ENCODE measurements at places on chromosomes 5 and 9.
A peak's percentile ranks its signal among the peaks of the same experiment; 100 is the strongest.

DNA sequence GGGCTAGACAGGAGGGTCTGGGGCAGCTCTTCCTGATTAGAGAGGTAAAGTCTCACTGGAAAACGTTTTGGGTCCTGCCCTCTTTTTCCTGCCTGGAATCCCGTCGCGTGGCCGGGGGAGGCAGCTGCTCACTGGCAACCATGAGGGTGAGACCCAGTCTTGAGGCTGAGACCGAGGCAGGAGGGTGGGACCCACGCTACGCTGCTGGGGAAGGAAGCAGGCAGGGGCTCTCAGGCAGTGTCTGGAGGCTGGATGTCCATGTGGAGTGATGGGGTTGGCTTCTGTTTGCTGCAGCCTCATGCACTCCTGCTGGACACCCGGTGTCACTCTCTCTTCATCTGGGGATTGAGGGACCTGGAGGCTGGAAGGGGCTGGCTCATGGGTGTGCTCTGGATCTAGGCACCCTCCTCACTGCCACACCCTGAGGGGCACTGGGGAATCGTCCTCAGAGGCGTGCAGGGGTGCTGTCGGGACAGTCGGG, 11.3 kb upstream of the SLC2A6 start:
- DNase-seq, result no peak

DNA sequence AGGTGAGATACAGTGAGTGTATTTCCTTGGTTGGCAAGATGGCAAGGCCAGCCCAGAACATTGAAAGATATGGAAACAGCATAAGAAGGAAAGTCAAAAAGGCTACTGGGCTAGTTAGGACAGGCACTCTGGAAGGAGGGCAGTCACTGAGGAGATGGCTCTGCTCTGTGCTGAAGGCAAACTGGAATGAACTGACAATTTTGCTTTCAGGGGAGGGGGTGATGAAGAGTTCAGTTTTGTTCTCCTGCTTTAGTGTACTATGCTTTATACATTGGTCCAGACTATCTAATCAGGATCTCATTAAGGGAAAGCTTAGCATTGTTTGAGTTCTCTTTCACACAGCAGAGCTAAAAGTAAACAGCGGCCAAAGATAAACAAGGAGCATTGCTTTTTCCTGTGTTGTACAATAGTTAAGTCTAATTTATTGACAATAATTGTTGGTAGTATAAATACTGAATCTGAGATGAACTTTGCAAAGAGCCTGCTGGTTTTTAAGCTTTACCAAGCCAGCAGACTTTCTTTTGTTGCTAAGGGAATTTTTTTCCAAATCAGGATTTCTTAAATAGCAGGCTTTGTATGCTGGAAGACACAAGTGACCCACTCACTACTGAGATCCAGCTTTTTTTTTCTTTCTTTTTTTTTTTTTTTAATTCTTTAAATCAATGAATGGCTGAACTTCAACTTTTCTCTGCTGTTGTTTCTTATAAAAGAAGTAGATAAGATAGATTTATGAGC, 355.5 kb downstream of the ARRDC3 start:
- no peak for DNase-seq

- DNase-seq, result no peak
Measured at GRCh38 chr5:72474046-72474500, 33.1 kb downstream of the ZNF366 start.

DNA sequence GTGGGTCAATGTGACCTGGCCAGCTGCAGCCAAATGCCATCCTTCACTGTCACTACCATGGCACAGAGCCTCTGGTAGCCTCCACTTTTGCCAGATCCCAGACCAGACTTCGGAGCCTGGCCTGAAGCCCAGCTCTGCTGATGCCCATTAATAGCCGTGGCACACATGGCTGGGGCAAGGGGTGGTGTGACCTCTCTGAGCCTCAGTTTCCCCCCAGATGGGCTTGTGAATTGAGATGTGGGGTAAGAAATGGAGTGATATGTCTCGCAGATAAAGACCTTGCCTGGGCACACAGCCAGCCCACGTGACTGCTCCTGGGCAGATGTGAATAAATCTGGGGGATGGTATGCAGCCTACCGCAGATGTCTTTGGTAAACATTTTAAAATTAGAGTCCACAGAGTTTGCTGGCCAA, 13.9 kb downstream of the SUSD3 start:
- no peak for DNase-seq

DNA sequence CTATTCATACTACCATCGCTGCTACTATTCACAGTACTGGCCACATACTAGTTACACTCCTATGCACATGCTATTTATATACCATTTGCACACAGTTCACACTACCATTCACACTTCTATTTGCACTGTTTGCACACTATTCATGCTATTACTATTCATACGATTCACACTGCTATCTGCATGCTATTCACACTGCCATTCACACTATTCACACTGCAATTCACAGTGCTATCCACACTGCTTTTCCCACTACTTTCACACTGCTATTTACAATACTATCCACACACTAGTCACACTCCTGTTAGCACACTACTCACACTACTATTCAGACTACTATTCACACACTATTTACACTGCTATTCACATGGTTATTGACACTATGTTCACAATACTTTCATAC, 39.4 kb upstream of the TCF7 start:
- no peak for DNase-seq

DNA sequence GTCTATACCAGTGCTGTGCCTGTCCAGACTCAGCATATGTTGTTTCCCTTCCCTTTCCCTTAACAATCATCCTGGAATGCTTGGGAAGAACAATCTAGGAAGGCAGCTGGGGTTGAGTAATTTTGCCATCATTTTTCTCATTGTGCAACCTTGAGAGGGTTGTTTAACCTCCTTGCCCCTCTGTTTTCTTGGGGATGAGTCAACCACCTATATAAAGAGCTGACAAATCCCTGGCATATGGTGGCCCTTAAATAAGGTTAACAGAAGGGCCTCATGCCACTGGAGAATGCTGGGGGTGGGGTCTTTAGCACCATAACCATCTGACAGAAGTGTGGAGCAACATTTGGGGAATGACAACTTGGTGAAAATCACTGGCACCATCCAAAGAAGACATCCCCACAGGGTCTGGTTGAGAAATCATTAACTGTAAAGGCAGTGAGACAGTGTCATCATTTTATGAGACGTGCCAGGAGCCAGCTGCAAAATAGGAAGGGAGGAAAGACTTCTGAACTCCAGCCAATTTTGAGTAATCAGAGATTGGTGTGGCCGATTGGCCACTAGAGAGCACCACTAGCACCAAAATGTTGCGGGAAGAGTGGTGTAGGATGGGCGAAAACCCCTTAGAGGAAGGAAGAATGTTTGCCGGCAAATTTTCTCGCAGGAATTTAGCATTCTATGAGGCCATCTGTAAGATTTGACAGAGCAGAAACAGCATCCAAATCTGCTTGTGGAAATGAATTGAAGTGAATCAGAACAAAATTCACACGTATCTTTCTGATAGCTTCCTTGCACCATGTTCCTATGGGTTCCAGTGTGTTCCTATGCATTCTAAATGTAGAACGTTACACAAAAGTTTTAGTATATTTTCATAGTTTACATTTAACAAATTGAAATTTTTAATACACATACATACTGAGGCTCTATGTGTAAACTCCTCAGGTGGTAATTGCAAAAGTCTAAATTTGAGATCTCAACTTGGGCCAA, 113.8 kb downstream of the MSX2 start:
- DNase-seq, result no peak

- peak; percentile 43 for DNase-seq
Measured at GRCh38 chr5:176648474-176649194, 1.4 kb downstream of the TSPAN17 start.

DNA sequence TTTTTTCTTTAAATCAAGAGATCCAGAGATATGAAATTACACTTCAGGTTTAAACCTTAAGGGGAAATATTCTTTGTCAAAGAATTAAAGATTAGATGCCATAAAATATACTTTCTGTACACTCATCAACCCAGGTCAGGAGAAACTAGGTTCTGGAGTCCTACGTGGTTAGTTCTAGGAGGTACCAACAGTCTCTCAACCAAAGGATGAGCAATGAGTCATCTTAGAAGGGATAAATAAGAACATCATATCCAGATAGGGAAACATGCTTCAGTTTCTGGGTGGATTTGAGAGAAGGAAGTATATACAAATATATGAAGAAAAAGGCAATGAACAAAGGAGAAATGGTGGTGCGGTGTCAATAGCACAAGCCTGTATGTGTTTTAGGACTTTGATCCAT, 98.2 kb downstream of the CSNK1G3 start:
- DNase-seq, result no peak

GRCh38 chr9:17219261-17219660, 84.4 kb downstream of the CNTLN start:
- no peak for DNase-seq

- DNase-seq, result no peak
Measured at GRCh38 chr5:175469916-175470315, 8.4 kb upstream of the SFXN1 start.

DNA sequence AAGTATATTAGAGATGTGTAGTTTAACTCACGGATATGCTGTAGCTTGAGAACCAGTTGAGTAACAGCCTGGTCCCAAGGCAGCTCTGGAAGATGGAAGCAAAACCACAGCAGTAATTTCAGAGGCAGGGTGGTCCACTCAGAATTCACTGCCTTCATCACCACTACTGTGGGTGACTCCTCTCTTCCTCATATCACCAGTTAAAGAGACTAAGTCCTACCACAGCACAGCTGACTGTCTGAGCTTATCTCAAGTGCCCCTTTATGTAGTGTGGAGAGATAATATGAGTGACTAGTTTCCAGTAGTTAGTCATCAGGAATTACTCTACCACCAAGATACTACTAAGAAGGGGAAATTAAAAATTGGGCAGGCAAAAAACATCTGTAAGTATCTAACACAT, 1571.2 kb upstream of the C9orf72 start:
- DNase-seq, result no peak

DNA sequence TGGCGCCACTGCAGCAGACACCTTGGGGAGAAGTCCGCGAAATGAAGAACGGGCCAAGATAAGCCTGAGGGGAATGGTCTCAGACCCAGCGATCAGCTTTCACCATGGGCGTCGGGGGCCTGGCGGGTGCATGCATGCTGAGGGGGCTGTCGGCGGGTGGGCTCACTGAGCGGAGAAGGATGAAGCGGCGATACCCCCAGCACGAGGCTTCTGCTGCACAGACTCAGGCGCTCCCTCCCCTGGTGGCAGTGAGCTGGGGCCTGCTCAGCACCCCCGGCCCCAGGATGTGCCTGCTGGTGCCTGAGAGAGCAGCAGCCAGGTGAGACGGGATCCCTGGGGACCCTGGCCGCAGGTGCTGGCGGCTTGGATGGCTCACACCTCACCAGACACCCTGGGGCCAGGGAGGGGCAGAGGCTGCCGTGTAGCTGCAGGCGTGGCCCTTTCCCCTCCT, 31.2 kb downstream of the CEP72 start:
- DNase-seq, result no peak

GRCh38 chr5:1294835-1295649, at the start of gene TERT:
TERT (minus strand) TSS chr5:1295068; CDS start chr5:1294989, 79 bp downstream.
- peak; percentile 27 for DNase-seq

GRCh38 chr9:35431467-35431866, 58.4 kb upstream of the RUSC2 start:
- no peak for DNase-seq

DNA sequence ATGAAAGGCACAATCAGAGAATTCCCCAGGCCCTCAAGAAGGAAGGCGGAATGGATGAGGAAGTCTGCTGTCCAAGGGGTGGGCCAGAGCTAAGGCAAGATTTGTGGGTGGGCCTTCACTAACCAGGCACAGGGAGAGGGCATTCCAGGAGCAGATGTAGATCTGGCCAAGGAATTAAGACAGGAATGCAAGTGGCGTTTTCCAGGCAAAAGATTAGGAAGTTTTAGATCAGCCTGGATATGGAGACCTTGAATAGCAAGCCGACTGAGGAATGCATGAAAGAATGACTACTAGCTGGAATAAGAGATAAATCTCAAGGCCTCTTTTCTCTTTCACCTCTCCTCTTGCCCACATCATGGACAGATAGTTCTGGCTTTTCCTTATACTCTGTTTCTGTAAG, 68.5 kb downstream of the GHR start:
- DNase-seq, result no peak

DNA sequence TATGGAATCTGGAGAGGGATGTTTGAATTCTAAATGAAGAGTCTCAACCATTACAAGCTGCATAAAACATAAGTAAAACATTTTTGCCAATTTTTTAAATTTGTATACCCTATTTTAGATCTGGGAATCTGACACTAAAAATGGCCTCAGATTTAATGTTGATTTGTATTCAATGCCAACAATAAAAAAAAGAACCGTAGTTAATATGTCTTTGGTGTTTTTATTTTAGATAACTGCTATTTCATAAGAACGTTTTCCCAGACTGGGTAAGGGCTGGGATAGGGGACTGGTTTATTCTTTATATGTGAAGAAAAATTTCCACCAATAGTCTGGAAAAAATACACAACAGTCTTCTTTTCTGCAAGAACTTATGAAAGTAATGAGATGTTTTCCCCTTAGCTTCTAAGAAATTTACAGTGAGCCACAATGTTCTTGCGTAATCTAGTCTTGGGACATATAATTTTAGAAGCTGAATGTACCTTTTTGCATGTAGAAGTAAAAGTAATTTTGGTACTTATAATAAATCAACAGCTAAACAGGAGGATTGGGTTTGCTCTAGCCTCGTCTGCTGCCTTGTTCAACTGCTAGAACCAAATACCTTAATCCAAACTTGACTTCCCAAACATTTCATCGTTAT, 244.6 kb upstream of the EFNA5 start:
- no peak for DNase-seq

GRCh38 chr9:105052346-105052745, 124.4 kb upstream of the ABCA1 start:
- no peak for DNase-seq

DNA sequence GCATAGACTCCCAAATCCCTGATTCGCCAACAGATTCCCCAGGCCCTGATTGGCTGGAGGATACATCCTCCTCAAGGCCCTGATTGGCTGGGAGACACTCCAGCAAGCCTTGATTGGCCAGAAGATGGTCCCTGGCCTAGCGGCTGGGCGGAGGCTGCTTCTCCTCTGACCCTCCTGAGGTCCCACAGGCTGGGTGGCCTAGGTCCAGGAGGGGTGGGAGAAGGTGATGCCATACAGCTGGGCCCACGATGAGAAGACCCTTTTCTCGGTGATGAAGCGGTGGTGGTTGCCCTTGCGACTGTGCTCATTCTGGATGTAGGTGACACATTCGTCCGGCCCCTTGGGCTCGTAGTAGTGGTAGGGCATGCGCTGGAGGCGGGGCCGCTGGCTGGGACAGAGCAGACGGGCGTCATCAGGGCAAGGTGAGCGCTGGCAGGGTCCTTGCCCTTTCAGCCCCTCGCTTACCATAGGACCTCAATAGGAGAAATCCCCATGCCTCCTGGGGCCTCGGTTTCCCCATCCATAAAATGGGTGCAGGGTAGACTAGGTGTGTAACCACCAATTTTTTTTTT, 9.0 kb upstream of the AK1 start:
- no peak for DNase-seq
